Islet precursor cell (in vitro differentiated cells): ENCODE measurements at places on chromosomes 13 and 19.
A peak's percentile ranks its signal among the peaks of the same experiment; 100 is the strongest.

DNA sequence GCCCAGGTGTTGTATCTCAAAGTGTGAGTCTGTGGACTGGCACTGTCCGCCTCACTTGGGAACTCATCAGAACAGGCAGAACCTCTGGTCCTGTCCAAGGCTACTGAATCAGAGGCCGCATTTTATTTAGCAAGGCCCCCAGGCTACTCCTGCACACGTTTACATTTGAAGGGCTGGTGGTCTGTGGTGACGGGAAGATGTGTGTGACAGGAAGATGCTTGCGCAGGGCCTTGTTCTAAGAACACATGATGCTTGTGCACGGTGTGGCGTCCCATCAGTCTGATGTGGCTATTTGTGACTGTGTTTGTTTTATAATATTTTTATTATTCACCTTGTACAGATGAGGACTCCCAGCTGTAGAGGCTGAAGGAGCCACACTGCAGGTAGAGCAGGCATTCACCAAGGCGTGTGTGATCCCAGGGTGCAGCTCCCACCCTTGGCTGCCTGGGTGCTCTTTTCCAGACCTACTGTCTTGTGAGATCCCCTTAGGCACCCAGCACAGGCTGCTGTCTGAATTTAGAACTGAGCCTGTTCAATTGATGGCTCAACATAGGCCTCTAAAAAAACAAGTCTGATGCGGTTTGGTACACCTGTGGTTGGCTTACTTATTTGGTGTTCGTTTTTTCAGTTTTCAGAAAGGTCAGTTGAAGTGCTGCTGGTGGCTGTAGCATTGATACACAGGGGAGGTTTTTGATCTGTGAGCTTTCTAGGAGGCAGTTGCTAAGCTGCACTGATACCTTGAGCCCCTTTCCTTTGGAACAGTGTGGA is 3.1 kb downstream of the SLC25A15 start:
- no peak for DNase-seq

GRCh38 chr19:17351815-17352435 is 14.6 kb downstream of the GTPBP3 start:
- DNase-seq: no peak

DNA sequence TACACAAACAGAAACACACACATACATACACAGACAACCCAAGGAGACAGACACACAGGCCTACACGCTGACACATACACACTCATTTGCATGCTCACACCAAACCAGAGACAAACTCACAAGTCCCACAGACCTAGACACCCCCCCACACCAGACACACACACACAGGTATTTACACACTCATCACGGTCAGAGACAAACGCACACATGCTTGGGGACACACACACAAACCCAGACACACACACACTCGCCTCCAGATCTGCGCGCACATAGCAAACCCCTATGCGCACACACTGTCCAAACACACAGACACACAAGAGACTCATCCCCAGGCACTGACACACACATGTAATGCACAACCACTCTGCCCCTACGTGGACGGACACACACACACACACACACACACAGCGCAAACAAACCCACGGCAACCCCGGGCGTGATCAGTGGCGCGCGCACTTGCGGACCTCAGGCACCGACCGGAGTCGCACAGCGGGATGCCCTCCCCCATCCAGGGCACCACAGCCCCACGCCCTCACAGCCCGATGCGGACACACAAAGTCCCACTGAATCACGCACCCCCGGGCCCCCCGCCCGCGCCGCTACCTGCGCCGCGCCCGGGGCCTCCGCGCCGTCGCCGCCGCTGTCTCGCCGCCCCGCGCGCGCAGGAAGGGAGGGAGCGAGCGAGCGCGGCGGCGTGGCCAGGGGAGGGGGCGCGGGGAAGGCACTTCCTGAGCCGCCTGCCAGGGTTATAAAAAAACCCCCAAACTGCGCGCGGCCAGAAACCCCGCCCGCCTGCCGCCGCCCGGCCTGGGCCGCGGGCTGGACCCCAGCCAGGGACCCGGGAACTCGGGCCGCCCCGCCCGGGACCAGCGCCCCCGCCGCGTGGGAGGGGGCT is at the start of gene ADAMTS10:
Gene ADAMTS10 (minus strand): TSS at position 675 of the 895 bp plus-strand sequence. CDS start 5,005 bp downstream, outside the sequence.
- no peak for DNase-seq

DNA sequence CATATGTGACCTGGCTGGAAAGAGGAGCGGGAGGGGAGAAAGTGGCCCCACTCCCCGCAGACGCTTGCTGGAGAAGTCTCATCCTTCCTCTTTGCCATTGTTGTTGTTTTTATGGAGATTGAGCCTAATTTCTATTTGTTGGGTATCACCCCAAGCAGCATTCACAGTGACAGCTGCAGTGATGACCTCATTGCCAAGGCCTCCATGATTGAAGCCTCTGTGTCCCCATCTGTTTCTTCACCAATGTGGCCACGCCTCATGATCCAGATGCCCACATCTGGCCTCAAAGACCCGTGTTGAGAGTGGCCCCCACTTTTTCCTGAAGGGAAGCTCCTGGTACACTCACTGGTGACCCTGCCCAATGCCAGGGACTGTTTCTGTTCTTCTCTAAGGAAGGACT is 154.2 kb downstream of the SLC7A1 start:
- DNase-seq: no peak

DNA sequence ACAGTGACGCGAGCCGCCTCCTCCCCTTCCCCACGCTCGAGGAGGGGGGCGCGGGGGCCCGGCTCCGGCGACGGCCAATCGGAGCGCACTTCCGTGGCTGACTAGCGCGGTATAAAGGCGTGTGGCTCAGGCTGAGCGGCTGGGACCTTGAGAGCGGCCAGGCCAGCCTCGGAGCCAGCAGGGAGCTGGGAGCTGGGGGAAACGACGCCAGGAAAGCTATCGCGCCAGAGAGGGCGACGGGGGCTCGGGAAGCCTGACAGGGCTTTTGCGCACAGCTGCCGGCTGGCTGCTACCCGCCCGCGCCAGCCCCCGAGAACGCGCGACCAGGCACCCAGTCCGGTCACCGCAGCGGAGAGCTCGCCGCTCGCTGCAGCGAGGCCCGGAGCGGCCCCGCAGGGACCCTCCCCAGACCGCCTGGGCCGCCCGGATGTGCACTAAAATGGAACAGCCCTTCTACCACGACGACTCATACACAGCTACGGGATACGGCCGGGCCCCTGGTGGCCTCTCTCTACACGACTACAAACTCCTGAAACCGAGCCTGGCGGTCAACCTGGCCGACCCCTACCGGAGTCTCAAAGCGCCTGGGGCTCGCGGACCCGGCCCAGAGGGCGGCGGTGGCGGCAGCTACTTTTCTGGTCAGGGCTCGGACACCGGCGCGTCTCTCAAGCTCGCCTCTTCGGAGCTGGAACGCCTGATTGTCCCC is at the start of gene JUNB:
Gene JUNB (plus strand): TSS at position 142 of the 706 bp plus-strand sequence. CDS start 286 bp downstream, at position 428.
- peak; percentile 97 for DNase-seq

DNA sequence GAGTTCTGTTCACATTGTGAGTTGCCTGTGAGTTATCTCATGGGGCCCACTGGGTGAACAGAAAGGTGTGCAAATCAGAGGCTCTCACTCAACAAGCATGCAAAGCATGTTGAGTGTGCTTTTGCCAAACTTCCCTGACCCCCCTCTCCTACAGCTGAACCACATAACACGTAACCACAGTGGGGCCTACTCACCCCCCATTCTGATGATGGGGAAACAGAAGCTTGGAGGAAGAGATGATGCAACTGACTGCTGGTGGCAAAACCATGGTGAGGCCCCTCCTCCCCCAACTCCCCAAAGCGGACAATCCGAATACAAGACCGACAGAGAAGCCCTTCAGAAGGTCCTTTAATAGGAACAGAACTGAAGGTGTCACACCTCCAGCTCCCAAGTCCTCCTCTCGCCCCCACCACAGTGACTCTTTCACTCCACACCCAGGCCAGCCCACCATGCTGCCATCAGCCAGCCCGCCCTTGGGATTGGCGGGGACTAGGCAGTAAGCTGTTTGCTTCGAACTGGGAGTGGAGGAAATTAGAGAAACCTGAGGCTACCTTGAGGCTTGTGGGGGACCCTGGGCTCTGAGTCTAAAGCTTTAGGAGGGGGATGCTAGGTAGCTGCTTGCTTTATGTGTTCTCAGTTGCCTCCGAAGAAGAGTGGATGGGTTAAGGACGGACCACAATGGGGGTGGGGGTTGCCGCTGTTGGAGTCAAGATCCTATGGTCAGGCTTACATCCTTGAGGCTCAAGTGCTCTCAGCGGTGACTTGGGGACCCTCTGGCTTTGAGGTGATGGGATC is 3.8 kb downstream of the ZNF784 start:
- peak; percentile 41 for DNase-seq

DNA sequence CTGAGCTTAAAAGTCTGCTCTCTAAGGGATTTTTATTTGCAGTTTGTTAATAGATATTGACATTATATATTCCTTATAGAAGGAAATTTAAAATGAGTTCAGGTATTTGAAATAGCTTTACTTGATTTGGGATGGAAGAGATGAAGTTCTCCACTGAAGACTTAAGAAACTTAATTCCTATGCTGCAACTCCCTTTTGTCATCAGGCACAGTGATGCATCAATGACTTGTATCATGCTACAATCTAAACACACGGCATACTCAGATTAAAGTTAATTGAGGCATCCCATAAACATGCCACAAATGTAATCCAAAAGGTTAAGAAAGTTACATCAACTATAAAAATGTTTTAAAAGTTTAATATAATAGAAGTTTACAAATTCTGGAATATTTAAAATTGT is 109.0 kb downstream of the STARD13 start:
- no peak for DNase-seq

GRCh38 chr19:31596751-31597150 is 247.5 kb upstream of the TSHZ3 start:
- DNase-seq: peak; percentile 27

- DNase-seq: no peak
Measured at GRCh38 chr19:5925830-5926427, 11.9 kb downstream of the CAPS start.

- DNase-seq: no peak
Measured at GRCh38 chr19:34834472-34835061, 61.6 kb upstream of the ZNF599 start.

DNA sequence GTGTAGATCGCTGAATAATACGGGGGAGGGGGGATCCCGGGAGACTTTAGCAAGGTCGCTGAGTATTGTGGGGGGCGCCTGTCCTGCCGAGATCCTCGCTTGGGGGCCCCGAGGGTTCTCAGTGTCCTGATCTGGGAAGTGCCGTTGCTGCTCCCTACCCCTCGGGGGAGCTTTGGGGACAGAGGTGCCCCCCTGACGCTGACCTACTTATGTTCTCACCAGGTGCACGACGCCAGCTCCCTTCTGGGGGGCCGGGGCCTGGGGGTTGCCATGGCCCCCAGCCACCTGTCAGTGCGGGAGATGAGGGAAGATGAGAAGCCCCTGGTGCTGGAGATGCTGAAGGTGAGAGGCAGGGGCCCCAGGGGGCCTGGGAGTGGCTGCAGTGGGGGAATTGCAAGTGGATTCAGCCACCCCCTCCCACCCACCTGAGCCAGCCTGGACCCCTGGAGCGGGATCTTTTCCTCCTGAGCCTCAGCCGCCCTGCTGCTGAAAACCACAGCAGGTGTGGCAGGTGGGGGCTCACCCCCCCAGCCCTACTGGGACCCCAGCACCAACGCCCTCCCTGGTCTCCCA is 537 bp downstream of the NAT14 start:
- no peak for DNase-seq

DNA sequence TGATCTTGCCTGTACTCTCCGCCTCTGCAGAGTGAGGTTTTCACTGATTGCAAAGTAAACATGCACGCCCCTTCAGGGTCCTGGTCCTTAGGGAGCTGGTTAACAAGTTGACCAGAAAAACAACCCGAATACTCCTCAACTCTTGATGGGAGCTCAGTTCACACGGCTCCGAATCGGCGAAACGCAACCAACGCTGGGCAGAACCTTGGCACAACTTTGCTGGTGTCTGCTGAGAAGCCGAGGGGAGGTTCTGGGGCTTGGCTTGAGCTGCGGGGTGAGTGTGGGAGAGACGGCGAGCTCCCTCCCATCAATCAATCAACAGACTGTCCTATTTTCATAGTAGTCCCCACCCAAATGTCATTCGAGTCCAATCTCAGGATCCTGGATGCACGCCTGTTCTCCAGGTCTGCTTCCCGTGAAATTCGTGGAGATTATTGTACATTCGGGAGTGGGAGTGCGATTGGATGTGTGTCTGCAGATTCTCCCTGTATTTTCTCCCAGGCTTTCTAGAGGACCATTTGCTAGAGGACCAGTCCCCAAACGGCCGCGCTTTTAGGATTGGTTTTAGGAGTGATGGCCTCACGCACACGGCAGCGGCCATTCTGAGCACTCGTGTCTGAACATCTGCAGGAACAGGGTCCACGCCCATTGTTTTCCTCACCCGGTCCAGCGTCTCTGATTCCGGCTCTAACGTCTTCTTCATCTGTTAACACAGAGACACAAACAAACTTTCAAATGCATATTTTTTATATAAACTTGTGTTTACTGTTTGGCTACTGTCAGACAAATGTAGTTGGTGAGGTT is 51.6 kb upstream of the F7 start:
- DNase-seq: no peak

- no peak for DNase-seq
Measured at GRCh38 chr13:114071410-114071809, 61.0 kb downstream of the RASA3 start.

DNA sequence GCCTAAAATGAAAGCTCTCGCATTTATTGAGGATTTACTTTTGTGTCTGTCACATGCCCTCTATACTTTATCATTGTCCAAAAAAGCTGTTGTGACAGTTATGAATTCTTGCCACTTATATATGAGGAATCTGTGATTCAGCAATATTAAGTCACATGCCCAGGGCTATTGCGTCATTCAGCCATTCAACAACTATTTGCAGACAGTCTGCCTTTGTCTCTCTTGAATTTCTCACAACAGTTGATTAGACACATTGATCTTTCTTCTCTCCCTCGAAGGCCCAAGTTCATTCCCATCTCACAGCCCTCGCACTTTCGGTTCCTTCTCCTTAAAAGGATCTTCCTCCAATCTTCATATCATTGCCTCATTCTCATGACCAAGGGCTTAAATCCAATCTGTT is 342.6 kb downstream of the MZT1 start:
- DNase-seq: no peak

DNA sequence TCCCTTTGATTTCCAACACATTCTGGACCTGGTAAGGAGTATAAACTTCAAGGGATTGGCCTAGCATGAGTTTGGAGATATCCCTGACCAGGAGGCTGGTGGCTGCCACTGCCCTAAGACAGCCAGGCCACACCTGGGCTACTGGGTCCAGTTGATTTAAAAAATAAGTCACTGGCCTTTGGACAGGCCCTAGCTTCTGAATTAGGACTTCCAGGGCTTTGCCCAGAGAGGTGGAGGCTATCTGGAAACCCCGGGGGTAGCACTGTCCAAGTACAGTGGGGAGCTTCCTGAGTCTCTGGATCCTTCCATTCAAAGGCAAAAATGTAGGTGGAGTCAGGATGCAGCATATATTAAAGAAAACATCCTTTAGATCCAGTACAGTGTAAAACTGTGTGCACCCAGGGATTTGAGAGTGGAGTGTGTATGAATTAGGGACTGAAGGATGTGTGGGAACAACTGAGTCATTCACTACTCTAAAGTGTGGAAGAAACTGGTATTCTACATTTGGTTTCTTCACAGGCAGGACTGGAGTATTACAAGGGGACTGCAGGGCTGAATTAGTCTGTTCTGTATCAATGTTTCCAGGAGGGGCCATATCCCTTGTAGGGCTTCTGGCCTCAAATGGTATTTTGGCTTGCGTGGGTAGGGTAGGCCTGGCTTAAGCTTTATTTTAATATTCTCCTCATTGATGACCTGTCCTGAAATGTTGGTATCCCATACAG is 14.8 kb upstream of the FCGBP start:
- DNase-seq: no peak
